ENCODE measurements at places on chromosomes 2 and 18. TPM values are rescaled to one million over a fixed set of nuclear protein-coding genes. Genes with fewer than 3 reads are reported as not detected.

Gene SULT1C2
- total RNA-seq = 0.44 TPM

Gene GALNT5
- 81.0 TPM for total RNA-seq

Gene CDK5R2
- total RNA-seq = under 0.01 TPM

Gene RNU2-63P
- not detected for total RNA-seq

Gene DCDC2C
- not detected for total RNA-seq

Gene VAPA
- total RNA-seq = 427 TPM

Gene MAP3K19
- total RNA-seq = not detected

Gene DAW1
- total RNA-seq = 0.17 TPM

Gene NDC80
- total RNA-seq = 1.7 TPM

Gene NOL4
- total RNA-seq = not detected

Gene CRACDL
- under 0.01 TPM for total RNA-seq

Gene HIBCH
- 30.0 TPM for total RNA-seq

Gene EFHD1
- not detected for total RNA-seq

Gene ADI1
- 66.0 TPM for total RNA-seq

Gene WDR12
- total RNA-seq = 22.3 TPM

Gene ANKRD30BL
- total RNA-seq = not detected

Gene SCN2A
- total RNA-seq = 7.8 TPM

Measured in smooth muscle cell of trachea (primary cell).